ENCODE measurements at places on chromosomes 11 and 22.

GRCh38 chr11:2424811-2425495 is 19.4 kb downstream of the TRPM5 start:
- no peak for DNase-seq

- no peak for DNase-seq
Measured at GRCh38 chr11:44748606-44749005, 21.8 kb downstream of the TSPAN18 start.

DNA sequence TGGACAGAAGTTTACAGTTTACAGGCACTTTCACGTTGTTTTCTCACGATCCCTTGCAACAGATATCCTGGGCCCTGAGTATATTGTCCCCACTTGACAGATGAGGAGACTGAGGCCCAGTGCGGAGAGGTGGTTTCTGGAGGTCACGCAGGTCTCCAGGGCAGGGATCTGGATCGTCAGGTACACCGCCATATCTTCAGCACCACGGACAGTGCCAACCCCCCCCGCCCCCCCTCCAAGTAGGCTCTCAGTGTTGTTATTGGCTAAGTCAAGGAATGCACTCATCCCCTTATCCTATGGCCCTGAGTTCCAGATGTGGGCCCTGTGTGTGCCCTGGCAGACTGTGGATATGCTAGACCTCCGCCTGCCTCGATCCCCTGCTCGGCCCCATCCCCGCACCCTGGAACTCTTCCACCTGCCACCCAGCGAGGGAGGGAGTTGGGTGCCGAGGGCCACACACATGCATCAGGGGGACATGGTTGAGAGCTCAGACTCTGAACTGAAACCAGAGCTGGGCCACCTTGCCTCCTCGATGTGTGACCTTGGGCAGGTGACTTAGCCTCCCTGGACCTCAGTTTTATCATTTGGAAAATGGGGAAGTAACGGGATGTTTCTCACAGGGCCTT is 37.5 kb downstream of the MPPED1 start:
- DNase-seq: no peak

DNA sequence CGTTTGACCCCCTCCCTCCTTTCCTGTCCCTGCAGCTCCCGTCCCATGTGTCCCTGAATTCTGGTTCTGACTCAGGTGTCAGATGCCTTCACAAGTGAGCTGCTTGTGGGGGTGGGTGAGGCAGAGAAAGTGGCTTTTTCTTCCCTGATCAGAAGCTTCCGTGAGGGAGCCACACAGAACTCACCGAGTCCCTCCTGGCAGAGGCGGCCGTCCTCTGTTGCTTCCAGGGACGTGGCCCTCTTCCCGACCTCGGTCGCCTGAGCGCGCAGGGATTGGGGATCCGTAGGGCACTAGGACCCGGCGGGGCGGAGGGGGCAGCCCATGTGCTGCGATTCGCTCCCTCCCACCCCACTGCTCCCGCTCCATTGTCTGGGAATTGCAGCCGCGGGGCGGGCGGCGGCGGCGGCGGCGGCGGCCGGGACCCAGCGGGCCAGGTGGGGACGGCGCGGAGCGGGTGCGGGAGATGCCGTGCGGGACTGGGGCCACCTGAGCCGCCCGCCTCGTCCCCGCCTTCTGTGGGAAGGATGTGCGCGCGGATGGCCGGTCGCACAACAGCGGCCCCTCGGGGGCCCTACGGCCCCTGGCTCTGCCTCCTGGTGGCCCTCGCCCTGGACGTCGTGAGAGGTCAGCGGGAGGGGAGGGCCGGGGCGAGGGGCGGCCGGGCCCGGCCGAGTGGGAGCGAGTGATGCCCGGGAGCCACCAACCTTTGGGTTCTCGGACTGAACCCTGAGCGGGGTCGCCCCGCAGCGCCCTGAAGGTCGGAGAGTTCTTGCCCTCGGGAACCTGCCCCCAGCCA is at the start of gene TMEM132A:
Gene TMEM132A, plus strand, starts transcription at position 351 of the 796 bp plus-strand sequence. Its CDS starts 174 bp downstream, at position 525.
- DNase-seq: no peak

DNA sequence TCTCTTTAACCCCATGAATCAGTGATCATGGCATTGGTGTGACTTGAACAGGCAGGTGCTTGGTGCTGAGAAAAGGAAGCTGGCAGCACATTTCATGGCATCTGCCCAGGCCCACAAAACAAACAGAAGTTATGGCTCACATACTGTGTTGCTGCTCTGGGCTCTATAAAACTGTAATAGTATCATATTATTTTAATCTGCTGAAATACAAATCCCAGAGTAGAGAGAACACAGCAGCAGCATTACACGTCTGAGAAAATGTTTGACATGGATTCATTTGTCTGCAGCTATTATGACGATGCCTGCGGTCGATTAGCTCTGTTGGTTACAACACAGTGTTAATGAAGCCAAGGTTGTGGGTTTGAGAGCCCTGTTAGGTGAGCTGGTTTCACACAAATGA is 80.8 kb downstream of the ALX4 start:
- no peak for DNase-seq

GRCh38 chr22:49366437-49366836 is 461.2 kb downstream of the BRD1 start:
- no peak for DNase-seq

DNA sequence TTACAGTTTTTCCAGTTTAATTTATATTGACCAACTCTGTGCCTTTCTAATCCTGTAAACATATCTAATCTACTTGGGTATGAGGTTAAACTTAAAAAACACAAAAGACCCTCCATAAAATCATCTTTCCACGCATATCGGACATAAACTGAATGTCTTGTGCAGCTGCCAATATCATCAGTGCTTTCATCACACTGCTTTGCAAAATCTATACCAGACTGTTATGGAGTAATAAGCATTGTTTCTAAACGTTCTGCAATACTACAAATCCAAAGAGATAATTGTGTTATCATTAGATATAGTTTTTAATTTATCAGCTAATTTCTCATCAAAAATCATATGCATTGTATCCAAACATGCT is 36.1 kb upstream of the AMPD3 start:
- DNase-seq: no peak

- DNase-seq: no peak
Measured at GRCh38 chr11:113907152-113907551, 2.6 kb downstream of the HTR3B start.

DNA sequence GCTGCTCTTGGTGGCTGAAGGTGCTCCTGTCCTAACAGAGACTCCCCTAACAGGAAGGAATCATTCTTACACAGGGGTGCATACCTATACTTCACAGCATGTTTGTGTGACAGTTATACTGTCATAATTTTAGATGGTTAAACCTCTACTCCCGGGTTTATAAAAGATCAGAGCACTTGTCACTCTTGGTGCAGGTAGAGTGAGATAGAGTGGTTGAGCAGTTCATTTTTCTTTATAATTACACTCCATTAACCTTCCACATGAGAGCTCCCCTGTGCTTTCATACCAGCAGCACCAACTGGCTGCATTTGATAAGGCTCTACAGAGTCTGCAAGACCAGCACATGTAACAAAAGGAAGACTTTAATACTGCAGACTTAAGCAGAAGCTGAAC is 72.9 kb downstream of the LARGE2 start:
- no peak for DNase-seq

- DNase-seq: no peak
Measured at GRCh38 chr11:83047515-83048225, 24.0 kb downstream of the RAB30 start.

DNA sequence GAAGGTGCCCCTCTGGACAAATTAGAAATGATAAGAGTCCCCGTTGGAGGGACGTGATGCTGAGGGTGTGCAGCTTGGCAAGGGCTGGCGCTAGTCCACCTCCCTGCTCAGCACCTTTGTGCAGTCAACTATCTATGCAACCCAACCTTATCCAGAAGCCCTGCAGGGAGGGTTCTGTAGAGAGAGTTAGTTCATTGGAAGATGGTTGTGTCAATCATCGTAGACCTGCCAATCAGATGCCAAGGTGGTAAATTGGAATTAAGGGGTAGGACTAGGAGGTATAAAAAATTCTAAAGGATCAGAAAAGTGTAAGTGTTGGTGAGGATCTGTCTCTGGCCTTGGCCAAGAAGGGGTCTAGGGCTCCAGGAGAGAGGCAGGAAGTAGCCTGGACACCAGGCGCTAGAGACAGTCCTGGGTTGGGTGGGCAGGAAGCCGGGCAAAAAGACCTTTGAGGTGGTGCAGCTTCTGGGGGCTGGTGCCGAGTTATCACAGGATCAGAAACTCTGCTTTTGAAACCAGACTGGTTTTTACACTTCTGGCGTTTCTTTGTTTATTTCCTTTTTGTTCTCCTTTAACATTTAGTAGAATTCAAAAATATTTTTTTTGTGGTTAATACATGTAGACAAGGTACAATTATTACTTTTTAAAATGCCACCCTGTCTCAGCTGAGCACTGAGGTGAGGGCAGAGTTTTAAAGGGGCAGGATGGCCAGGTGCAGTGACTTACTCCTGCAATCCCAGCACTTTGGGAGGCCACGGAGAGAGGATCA is 1.6 kb downstream of the C1QTNF6 start:
- DNase-seq: peak; percentile 67

DNA sequence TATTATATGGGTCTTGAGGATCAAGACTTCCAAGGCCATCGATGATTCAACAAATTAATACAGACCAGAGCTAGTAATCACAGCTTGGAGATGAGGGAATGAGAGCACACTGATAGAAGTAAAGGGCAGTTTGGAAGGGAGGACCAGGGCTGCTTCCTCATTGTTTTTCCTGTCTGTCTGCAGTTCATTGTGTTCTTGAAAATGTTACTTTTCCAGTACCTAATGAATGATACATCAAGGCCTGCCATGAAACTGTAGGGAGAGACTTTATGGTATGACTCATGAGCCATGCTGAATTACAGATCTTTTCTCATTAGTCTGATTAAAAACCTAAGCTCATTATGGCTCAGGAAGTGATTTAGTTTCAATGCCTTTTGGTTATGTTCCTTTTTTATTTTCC is 855.6 kb downstream of the KCNA4 start:
- DNase-seq: no peak

DNA sequence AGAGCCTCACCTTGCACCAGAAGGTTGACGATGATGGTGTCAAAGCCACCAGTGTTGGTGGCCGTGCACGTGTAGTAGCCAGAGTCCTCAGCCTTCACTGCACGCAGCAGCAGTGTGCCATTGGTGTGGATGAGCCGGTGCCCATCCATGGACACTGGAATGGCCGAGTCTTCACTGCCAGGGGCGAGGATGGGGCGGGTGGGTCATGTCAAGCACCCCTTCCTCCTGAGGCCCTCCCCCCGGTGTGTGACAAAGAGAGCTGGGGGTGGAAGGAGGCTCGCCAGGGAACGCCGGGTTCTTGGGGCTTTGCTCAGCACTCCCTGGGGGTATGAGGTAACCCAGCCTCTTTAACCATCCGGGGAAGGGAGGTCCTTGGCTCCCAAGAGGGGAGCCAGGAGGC is 111.6 kb downstream of the CEP164 start:
- DNase-seq: no peak

DNA sequence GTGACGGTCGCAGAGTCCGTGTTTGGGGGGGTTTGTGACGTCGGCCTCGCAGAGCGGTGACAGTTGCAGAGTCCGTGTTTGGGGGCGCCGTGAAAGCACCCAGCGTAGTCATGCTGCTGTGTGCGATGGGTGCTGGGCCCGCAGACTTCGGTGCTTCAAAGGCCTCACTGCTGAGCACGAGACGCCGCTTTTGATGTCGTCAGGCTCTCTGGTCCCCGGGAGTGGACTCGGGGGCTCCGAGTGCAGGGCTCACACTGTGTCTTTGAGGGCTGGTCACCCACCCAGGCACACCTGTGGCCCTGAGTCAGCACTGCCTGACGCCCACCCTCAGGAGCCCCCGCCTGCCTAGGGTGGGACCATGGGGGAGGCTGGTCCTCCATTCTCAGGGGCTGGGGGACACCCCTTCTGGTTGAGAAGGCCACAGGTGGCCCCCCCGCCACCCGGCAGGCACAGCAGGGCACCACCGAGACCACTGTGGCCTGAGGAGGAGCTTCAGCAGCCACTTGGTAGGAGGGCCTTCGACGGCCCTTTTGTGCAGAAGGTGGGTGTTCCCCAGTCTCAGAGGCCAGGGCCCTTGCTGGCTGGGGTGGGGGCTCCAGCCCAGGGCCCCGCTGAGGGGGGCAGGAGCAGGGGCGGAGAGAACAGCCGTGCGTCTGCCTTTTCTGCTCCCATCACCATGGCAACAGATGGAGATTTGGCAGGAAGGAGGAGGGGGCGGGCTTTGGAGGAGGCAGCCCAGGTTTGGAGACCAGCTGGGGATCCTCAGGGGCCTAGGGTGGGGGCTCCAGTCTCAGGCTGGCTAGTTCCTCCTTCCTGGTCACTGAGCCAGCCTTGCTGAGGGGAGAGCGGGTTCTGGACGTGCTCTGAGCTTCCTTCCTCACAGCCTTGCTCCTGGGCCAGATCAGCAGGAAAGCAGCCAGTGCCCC is 20.9 kb downstream of the BRSK2 start:
- DNase-seq: no peak

DNA sequence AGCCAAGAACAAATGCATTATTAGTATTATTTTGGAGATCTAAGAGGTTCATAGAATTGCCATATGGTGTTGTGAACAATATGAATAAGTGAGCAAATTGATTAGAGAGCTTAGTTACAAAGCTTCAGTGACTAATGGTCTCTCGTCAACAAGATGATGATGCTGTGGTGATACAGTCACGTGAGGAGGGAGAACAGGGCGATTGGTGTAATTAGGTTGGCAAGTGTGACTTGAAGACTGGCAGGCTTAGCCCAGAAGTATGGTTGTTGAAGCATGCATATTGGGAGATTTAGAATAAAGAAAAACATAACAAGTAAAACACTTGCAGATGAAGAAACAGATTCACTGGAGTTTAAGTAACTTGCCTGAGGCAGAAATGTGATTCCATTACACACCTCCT is 100.6 kb upstream of the SORL1-AS1 start:
- no peak for DNase-seq

GRCh38 chr22:26648011-26648497 is 9.3 kb upstream of the MIAT start:
- peak; percentile 56 for DNase-seq

GRCh38 chr11:14789879-14790484 is 102.0 kb downstream of the CYP2R1 start:
- DNase-seq: no peak

DNA sequence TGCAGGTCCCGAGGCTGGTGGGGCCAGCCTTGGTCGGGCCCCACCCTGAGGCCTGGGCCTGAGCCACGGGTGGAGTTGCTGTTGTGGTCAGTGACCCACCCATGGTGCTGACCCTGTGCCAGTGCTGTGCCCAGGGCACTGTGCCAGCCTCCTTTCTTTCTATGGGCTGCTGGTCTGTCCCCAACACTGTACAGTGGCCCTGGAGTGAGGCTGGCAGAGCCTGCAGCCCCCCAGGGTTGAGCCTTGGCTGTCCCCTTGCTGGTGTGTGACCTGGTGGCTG is 1235.7 kb downstream of the BRD1 start:
- no peak for DNase-seq
